Activated CD8-positive, alpha-beta memory T cell treated with anti-CD3 and anti-CD28 coated beads for 1 hour (primary cell): ENCODE measurements at places on chromosomes 16 and 17.

- no peak for DNase-seq
Measured at GRCh38 chr17:16444258-16444886, 29.0 kb downstream of the TRPV2 start.

DNA sequence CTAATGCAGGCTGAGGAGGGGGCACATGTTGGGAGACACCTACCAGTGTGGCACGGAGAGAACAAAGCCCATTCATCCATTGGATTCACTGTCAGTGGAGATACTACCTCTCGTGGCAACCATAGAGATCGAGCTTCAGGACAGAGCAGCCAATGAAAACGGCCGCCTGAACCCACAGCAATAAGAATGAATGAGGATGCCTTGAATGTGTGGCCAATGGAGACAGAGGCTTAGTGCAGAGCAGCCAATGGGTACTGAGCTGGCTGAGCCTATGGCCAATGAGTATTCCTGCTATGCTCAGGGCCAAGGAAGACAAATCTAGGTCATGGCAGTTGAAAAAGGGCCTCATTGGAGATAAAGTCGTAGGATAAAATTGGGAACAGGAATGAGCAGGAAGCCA, 10.9 kb downstream of the ARHGEF15 start:
- no peak for DNase-seq

DNA sequence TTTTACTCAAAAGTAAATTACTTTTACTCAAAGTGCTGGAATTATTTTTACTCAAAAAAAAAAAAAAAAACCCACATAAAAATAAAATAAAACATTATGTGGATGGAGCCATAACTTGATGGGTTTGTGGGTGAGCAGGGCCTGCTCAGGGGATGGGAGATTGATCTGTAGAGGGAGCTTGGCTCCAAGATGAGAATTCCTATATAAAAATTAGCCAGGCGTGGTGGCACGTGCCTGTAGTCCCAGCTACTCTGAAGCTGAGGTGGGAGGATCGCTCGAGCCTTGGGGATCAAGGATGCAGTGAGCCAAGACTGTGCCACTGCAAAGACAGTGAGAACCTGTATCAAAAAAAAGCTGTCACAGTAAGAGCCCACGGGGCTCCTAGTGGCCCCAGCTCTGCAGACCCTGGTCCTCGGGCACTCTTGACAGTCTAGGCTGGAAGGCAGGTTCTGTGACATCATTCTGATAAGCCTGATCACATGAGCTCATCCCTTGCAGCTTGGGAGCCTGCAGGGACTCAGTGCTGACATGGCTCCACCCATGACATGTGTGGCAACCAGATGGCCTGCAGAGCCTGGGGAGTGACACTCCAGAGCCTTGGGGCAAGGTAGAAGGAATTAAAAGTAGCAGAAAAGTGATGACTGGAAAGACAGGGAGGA, 42.5 kb downstream of the ST3GAL2 start:
- no peak for DNase-seq

DNA sequence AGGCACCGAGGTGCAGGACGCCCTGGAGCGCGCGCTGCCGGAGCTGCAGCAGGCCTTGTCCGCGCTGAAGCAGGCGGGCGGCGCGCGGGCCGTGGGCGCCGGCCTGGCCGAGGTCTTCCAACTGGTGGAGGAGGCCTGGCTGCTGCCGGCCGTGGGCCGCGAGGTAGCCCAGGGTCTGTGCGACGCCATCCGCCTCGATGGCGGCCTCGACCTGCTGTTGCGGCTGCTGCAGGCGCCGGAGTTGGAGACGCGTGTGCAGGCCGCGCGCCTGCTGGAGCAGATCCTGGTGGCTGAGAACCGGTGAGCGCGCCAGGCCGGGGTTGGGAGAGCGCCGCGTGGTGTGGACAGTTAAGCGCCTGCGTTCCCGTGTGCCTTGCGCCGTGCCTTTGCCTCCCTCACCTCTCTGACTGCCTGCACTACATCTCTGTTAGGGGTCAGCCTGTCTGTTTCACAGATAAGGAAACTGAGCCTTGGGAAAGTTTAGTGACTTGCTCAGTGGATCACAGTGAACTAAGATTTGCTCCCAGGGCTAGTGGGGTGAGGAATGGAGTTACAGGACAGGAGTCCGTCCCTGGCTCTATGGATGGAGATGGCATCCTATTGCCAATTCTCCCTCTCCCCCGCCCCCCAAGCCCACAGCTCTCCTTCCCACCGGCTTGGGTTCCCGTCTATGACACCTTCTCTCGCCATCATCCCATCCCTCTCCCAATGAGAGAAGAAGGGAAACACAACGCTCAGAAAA, 880 bp downstream of the SARM1 start:
- no peak for DNase-seq

DNA sequence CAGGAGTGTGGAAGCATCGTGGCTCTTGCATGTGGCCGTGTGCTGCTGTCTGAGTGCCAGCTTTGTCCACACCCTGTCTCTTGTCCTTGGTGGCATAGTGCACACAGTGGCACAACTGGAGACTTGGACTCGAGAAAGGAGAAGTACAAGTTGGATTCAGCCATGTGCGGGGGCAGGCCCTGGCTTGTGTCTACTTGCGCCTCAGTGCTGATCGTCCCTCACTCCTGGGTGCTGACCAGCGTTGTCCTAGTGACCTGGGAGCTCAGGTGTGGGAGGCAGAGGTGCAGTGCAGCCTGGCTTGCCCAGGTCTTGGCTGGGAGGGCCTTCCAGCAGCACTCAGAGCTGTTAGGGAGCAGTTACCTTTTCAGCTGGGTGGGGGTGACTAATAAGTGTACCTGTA, 20.6 kb downstream of the MPRIP start:
- DNase-seq = no peak

GRCh38 chr16:56038564-56039098, 152.7 kb upstream of the GNAO1 start:
- no peak for DNase-seq

DNA sequence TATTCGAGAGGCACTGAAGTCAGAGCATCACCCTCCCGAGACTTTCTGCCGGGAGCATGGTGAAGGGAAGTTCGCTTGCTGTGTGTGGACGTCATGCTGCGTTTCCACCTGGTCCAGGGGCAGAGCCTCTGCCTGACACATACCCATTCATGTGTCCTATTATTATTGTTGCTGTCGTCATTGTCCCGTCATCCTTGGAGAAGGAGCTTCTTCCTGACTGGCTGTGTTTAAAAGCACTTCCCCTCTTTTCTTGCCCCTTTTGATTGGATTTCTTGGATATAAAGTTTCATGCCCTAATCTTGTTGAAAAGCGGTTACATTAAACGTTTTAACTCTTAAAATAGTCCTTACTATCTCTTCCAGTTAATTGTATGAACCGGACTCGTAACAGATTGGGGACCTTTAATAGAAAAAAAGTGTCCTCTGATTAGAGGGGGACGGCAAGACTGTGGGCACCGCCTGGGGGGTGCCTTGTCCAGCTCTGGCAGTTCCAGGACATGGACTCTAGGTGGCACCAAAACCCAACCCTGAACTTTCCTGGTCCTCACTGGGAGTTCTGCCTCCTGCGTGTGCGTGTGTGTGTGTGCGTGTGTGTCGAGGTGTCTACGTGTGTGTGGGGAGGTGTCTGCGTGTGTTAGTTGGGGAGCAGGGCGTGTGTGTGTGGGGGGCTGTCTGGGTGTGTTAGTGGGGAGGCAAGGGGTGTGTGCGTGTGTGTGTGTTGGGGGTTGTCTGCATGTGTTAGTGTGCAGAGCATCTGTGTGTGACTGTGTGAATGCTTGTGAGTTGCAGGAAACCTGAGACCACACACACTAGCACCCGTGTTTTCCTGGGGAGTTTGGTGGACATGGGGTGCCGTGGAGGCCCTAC, 133.3 kb upstream of the CIBAR2 start:
- DNase-seq = peak; percentile 19

DNA sequence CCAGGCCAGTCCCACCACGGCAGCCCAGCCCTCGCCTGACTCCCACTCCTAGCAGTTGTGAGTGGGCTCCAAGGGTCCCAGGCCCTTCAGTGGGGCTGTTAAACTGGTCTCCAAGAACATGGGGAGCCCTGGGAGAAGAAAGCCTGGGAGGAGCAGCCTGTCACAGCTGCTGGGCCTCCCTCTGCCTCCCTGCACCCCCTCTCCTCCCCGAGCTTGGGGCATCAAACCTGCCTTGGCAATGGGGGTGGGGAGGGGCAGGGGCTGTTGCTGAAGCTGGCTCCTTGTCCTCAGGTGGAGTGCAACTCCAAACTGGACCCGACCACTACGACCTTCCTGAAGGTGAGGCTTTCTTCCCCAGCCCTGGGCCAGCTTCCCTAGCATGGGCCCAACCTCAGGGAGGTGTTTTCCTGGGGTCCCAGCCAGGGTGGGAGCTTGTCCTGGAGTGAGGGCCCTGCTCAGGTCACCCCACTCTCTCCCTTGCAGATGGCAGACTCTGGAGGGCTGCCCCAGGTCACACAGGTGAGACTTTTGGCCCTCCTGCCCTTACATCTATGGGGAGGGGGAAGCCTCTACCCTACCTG, 6.6 kb upstream of the SETD6 start:
- no peak for DNase-seq

GRCh38 chr16:31874366-31875111, 932 bp downstream of the ZNF267 start:
- no peak for DNase-seq

- no peak for DNase-seq
Measured at GRCh38 chr17:40056379-40057015, 2.3 kb upstream of the MED24 start.

GRCh38 chr17:2295575-2295974, 8.0 kb downstream of the SMG6 start:
- no peak for DNase-seq

DNA sequence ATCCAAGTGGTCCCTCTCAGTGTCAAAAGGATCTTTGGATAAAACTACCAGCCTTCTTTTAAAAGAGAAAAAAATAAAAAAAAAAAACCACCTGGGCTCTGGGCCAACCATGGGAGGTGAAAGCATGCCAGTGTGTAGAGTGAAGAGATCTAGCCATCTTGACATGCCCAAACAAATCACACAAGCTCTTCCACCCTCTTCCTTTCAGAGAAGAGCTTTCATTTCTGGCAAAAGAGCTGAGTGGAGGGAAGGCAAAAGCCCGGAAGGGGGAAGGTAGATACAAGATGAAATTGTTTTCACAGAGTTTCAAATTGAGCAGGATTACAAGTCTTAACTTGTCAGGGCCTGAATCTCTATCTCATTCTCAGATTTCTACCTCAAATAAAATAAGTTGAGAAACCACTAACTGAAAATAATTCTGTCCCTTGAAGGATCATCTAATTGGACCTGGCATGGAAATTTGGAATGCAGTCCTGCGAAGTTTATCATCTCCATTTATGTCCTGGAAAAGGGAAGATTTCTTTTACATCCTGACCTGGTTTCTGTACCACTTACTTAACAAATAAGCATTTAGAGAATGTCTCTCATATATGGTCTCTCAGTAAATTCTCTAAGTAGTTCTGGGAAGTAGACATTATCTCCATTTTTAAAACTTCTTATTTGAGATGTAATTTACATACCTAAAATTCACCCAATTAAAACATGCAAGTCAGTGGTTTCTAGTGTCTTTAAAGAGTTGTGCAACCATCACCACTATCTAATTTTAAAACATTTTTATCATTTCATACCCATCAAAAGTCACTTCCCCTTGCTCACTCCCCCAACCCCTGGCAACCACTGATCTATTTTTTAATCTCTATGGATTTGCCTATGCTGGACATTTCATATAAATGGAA, 93.7 kb downstream of the TANGO6 start:
- no peak for DNase-seq

DNA sequence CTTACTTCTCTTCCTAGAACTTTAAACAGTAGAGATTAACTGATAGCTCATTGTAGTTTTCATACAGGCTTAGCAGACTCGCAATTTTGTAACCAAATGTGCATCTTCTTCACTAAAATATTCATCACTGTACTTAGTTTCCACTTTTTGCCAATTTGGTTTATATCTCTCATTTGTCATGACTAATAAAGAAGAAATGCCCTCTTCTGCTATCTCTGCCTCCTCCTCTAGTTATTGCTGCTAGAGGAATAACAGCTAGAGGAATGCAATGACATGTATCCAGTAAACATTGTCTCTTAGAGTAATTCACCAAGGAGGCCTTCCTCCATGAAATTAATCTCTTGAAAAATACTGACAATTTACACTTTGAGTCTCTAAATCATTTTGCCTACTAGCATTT, 115.5 kb upstream of the COX10 start:
- DNase-seq = no peak
